ENCODE measurements at places on chromosomes 6 and 20.

DNA sequence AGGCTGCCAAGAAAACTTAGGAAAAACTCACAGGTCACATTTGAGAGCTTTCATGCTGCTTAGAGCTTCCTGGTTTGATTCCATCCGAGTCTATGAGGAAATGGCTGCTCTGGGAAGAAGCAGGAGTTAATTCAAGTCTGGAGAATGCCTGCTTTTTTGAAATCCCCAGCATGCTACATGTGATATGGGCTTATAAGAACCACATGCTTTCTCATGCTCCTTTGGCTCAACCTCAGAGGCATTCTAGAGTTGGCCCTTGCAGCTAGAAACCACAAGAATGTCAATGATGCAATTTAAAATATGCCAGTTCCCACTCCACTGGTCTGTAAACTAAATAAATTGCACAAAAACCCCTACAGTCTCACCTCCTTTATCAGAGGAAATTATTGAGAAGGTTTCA lies 142.9 kb upstream of the OLIG3 start:
- DNase-seq, result no peak

DNA sequence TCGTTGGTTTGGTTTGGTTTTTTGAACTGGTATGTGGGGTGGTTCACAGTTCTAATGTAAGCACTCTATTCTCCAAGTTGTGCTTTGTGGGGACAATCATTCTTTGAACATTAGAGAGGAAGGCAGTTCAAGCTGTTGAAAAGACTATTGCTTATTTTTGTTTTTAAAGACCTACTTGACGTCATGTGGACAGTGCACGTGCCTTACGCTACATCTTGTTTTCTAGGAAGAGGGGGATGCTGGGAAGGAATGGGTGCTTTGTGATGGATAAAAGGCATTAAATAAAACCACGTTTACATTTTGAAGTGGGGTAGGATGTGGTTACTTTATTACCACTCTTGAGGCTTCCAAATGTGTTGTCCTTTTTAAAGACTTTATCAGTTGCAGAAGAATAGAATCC lies 168.0 kb downstream of the ZMYND8 start:
- DNase-seq, result no peak

DNA sequence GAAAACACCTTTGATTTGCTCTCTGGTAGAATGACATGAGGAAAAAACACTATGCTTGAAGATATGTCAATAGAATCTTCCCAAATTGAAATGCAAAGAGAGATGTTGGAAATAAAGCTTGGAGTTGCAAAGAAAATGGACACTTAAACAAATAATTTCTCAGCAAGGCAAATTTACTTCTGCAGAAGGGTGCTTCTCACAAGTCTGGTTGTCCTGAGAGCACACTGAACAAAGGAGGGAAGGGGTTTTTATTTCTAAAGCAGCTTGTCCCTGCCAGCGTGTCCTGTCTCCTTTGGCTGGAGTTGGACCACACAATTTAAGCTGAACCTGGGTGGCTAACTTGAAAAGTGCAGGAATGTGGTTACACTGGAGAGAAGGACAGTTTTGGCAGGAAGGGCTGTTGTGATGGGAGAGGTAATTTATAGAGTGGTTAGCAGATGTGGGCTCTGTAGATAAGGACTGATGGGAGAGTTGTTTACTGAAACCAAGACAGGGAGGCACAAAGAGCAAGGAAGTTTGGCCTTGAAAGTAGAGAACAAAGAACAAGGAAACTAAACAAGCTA lies 454.6 kb upstream of the EYS start:
- DNase-seq, result no peak

DNA sequence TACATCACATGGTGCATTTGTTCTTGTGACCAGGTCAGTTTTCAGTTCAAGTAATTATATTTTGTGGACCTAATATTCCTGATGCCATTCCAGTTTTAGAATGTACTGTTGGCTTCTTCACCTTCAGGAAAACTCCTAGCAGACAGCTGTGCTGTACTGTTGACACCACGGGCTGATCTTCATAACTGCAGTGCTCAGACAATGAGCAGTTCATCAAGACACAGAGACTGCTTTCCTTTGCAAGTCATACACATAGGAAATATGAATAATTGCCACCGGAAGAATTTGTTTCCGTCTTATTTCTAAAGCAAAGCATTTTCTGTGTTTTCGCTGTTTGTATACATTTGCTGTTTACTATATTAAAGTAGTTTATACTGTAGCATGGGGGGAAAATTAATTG lies 89.8 kb downstream of the C6orf118 start:
- no peak for DNase-seq

DNA sequence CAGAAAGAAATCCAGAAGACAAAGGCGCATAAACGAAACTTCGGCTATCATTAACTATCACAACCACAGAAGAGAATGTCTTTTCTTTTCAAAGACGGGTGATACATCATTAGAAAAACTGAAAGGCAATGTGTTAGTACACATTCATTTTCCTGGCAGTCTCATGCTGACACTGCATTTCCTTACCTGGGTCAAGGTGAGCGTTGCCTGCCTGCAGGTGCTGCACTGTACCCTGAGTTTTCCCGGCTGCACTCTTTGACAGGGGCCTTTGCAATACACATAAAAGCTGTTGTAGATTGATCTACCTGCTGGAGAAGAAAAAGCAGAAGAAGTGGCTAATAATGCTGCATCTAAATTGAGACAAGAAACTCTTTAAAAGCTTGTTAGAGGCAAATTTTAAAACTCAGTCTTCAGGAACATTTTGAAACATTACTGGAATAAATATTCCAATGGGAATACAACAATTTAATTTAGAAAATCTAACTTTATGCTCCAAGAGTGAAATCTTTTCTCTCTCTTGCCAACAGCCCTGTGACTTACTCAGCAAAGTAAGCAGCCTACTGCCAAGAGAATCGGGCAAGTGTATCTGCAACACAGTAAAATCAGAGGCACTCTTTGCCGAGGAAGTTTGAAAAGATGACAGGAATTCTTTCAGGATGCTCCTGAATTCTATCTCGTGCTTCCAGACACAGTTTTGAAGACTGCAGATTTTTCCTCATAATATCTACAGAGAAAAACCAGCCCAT lies 526.4 kb downstream of the PRKN start:
- no peak for DNase-seq

DNA sequence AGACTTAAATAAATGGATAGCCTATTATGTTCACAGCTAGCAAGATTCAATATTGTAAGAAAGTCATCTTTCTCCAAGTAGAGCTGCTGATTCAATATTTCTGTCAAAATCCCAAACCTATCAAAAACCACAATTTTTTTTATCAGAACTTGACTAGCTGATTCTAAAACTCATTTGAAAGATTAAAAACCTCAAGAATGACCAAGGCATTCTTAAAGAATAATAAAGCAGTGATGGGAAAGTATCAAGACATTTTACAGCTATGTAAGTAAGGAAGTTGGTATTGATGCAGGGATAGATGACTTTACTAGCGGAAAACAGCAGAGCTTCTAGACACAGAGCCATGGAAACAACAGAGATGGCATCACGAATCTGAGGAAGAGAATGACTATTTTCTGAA lies 64.7 kb downstream of the SAMD3 start:
- DNase-seq, result no peak

DNA sequence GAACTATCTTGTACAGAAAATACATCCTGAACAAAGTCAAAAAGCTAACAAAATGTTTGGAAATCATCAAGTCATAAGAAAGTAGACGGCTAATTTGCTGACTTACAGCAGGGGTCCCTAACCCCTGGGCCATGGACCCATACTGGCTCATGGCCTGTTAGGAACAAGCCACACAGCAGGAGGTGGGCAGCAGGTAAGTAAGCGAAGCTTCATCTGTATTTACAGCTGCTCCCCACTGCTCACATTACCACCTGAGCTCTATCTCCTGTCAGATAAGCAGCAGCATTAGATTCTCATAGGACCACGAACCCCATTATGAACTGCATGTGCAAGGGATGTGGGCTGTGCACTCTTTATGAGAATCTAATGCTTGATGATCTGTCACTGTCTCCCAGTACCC lies 115.5 kb downstream of the CDK19 start:
- DNase-seq, result no peak

DNA sequence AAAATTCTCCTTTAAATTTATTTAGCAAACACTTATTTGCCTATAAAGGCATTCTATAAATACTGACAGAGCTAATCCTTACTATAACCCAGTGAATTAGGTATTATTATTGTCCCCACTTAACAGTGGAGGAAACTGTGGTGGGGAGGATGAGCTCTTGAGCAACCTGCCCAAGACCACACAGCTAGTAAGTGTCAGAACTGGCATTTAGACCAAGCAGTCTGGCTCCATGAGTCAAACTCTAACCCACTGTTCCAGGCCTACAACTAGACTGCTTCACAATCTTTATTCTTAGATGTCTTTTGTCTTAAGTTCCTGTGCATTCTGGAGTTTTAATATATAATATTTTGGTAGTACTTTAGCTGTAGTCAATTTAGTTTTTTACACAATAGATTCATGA lies 530.8 kb downstream of the BCKDHB start:
- DNase-seq, result no peak

GRCh38 chr6:91042656-91043055 lies 455.8 kb upstream of the MAP3K7 start:
- no peak for DNase-seq

GRCh38 chr6:165833355-165833754 lies 170.3 kb upstream of the PDE10A start:
- DNase-seq, result no peak

GRCh38 chr6:90326404-90327057 lies 29.9 kb upstream of the BACH2 start:
- DNase-seq, result no peak

- no peak for DNase-seq
These were observed 45.1 kb downstream of the HNF4A start for GRCh38 chr20:44400671-44400969.

GRCh38 chr6:136782021-136782770 lies 10.1 kb downstream of the MAP3K5 start:
- DNase-seq, result no peak

DNA sequence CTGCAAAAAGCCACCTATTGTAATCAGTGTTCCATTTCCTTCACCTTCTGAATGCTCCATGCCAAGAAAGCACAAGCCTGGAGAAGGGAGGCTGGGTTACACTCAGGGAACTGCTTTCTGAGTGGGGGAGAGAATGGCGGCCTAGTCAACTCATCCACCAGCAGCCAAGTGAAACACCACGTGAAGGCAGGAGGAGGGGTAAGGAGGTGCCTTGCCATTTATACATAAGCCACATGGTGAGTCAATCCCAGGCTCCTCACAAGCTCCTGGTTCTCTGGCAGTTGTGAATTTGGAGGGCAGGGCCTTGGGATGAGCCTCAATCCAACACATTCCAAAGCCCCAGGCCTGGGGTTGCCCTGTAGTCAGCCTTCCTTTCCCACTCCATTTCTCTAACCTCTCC lies 149.4 kb downstream of the CD24 start:
- DNase-seq, result no peak

DNA sequence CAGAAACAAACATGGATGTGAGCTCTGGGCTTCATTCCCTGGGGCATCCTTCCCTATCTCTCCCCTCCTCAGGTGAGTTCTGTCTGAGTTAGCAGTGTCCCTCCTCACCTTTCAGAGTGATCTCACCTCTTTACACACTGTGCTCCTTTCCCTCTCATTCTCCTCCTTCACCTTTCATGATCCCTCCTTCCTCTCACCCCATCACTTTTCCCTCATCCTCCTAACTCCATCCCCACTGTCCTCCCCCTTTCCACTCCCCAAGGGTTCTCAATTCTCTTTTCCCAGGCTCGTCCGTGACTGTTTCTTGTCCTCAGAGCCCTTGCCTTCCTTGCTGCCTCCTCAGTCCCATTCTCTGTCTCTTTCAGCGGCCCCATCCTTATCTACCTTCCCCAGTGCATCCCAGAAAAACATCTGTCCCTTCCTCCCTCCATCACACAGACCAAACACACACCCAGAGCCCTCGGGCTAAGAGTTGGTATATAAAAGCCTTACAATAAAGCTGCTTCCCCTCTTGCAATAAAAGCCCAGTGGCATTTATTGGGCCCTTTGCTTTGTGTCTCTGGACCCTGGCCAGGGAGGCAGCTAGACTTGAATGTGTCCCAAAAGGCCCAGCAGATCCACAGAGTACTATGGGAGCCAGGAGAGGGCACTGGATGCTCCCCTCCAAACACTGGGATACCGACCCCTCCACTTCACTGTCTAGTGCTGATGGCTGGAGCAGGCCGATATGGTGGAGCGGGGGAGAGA lies 1.9 kb downstream of the RNF39 start:
- no peak for DNase-seq

- no peak for DNase-seq
These were observed 122.6 kb downstream of the LRRC1 start for GRCh38 chr6:53917464-53917842.

DNA sequence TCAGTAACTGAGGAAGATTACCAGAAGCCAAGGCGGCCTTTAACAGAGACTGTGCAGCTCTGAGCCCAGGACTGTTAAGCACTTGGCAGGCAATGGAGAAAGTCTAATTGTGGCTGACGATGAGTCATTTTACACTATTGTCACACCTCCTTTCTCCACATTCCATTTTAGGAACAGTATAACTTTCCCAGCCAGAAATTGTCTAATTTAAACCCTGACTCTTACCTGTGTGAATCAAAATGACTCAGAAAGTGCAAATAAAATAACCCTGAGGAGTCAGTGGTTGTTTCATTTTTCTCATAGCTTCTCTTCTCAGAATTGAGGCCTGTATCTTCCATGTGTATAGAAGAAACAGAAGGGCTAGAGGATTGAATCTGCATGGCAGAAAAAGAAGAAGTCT lies 40.0 kb upstream of the OPN5 start:
- no peak for DNase-seq

DNA sequence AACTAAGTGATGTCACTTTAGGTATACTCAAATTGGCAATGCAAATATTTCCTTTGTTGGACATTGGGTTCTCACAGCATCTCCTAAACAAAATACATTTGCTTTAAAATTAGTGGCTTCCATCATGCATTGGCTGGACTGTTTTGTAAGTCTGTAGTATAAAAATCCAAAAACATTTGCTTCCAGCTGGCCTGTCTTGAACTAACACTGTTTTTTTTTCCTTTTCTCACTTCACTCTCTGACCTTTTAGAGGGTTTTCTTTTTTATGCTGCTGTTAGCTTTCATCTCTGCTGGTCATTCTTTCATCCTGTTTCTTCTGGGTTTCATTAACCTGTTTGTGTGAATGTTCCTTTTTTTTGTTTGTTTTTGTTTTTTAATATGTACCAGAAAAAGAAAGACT lies 121.7 kb upstream of the MLIP start:
- no peak for DNase-seq

DNA sequence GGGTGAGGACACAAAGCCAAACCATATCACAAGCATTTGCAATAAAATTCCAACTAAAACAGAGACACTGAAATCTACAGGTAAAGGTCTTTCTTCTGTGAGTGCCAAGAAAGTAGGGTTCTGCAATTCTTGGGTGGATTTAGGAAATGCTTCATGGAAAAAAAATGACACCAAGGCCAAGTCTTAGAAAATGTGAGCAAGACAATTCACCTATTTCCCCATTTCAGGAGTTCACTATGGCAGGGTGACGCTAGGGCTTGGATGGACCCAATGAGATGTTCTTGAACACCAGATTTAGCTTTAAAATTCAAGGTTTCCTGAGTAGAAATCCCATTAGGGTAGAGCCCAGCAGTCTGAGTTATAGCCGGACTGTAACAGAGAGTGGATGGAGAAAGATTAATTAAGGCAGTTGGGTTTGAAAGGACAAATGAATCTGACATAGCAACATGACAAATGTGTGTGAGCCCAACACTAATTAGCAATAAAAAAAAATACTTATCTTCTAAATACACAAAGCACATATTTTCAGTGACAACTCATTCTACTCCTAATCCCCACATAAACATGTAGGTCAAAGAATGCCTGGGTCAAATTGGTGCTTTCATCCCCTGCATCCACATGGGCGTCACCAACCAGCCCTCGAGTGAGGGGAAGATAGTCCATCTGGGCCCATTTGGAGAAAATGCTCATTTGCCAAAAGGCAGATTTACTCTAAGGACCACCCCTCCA lies 180.4 kb upstream of the JARID2 start:
- DNase-seq, result no peak

GRCh38 chr6:159440911-159441703 lies 251.9 kb downstream of the SOD2 start:
- DNase-seq, result no peak

Measured in activated effector memory CD4-positive, alpha-beta T cell treated with anti-CD3 and anti-CD28 coated beads, Interleukin-2, amount 50 U/mL, for 16 hours (primary cell).